ENCODE measurements at places on chromosomes 13 and 19.

- no peaks in the 10 kb centered on the region for H3K36me3 ChIP-seq
- peaks cover 4% of the 10 kb centered on the region for H3K4me1 ChIP-seq
- H3K27me3 ChIP-seq = no peaks in the 10 kb centered on the region
- no peak overlapping the region for H3K4me3 ChIP-seq
- no peak overlapping the region for H3K27ac ChIP-seq
Measured at GRCh38 chr19:18361646-18362045, 21.2 kb downstream of the PGPEP1 start.

DNA sequence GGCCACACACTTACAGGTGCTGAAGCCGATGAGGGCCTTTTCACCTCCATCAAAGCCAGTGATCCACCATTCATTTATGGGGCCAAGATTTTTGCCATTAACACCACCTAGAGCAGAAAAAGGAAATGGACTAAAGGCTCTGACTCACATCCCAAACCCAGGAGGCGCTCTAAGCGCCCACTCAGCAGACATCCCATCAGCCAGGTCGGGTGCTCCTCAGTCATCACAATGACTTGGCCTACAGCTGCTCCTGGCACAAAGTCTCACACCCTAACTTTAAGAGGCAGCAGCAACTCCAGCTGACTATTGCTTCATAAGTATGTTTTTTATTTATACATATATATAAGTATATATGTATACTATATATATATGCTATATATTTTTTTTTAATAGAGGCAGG lies 36.1 kb upstream of the EIF3G start:
- H3K4me1 ChIP-seq = no peaks in the 10 kb centered on the region
- no peak for DNase-seq
- H3K4me3 ChIP-seq = no peak overlapping the region
- peaks cover 43% of the 10 kb centered on the region for H3K36me3 ChIP-seq
- no peak overlapping the region for H3K27ac ChIP-seq

GRCh38 chr13:98563071-98563470 lies 13.8 kb downstream of the STK24 start:
- no peak overlapping the region for H3K4me3 ChIP-seq
- no peaks in the 10 kb centered on the region for H3K36me3 ChIP-seq
- no peaks in the 10 kb centered on the region for H3K4me1 ChIP-seq
- no peaks in the 10 kb centered on the region for H3K27me3 ChIP-seq
- peak; percentile 27 for DNase-seq
- H3K27ac ChIP-seq = no peak overlapping the region

DNA sequence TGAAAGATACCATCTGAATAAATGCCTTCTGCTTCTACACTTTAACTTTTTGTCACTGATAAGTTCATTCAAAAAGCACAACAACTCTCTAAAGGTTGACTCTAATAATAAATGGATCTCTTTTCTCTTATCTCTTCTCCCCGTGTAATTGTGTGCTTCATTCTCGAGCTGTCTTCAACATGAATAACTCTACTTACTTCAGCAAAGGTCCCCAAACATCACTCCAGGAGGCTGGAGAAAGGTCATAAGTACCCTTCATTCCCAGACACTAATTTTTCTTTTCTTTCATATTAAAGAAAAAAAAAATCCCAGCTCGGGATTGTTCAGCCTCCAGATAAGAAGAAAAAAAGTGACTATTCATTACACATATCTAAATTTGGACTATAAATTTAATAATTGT lies 222.2 kb downstream of the FOXO1 start:
- no peaks in the 10 kb centered on the region for H3K27me3 ChIP-seq
- no peaks in the 10 kb centered on the region for H3K4me1 ChIP-seq
- H3K27ac ChIP-seq = no peak overlapping the region
- no peak overlapping the region for H3K4me3 ChIP-seq
